ENCODE measurements at places on chromosomes 2 and 18.
A peak's percentile ranks its signal among the peaks of the same experiment; 100 is the strongest.

- DNase-seq = peak; percentile 17
Observed at GRCh38 chr2:211103989-211104388, 547.6 kb downstream of the CPS1 start.

DNA sequence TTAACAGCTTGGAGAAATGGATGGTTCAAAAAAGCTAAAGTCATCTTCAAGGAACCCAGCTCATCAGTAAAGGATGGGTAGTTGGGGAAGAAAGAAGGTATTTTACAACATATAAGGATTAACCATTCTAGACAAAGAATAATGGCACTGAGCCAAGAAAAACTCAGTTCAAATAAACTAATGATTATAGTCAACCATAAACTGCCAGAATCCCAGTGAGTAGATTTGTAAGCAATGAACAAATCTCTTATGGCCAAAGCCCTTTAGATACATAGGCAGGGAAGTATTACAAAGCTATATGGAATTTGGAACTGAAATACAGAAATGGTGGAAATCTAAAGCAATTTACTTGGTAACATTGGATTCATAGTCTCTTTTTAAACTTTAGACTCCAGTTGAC lies 92.4 kb upstream of the ZFP36L2 start:
- no peak for DNase-seq

DNA sequence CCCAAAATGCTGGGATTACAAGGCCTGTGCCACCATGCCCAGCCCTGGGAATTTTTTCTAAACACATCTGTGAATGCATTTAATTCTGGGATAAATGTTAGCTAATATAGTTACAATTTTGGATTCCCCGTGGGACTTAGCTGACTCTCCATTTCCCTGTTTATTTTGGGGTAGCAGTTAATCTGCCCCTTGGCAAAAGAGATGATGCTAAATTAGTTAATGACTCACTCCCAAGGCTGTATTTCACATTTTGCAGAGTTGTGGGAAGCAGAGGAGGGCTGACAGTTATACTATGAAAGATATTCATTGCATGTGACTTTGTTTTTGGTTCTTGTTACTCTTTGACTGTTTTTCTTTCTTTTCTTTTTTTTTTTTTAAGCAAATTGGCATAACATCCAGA lies 3.2 kb downstream of the MTHFD2 start:
- no peak for DNase-seq

DNA sequence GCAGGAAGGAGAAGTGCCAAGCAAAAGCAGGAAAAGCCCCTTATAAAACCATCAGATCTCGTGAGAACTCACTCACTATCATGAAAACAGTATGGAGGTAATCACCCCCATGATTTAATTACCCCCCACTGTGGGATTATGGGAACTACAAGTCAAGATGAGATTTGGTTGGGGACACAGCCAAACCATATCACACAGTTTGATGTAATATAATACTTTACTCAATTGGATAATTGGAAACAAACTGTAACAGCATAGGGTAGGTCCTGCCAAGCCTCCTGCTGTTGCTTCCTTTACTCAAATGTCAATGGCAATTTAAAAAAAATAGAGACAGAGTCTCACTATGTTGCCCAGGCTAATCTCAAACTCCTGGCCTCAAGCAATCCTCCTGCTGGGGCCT lies 15.5 kb upstream of the METTL21A start:
- no peak for DNase-seq

DNA sequence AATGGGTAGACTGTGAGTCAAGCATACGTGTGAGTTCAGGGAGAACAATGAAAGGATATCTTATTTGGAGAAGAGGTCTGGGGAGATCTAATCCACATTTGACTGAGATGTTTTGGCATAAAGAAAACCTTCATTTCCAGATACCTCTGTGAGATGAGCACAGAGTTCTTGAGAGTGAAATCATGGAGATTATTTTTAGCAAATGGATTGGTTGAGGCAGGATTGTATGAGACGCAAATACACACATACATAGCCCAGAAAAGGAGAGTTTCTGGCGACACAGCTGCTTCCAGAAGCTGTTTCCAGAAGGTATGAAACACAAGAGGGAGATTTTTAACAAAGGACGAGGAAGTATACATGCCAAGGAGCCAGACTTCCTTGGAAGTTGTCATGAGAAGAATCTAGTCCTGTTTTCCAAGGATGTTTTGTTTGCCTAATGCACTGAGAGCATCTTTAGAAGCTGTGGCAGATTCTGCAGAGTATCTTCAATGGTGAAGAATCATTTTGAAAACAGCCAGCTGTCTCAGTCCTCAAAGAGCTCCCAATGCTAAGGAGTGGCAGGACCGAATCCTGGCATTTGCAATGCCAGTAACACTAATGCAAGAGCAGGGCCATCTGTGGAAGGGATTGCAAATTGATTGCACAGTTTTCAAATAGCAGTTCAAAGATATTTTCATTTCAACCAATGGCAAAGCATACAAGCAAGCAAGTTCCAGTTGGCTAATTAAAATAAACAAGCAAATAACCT lies 177.2 kb downstream of the SETBP1 start:
- peak; percentile 46 for DNase-seq

- DNase-seq = no peak
Observed at GRCh38 chr2:26980971-26981370, 10.5 kb downstream of the MAPRE3 start.

DNA sequence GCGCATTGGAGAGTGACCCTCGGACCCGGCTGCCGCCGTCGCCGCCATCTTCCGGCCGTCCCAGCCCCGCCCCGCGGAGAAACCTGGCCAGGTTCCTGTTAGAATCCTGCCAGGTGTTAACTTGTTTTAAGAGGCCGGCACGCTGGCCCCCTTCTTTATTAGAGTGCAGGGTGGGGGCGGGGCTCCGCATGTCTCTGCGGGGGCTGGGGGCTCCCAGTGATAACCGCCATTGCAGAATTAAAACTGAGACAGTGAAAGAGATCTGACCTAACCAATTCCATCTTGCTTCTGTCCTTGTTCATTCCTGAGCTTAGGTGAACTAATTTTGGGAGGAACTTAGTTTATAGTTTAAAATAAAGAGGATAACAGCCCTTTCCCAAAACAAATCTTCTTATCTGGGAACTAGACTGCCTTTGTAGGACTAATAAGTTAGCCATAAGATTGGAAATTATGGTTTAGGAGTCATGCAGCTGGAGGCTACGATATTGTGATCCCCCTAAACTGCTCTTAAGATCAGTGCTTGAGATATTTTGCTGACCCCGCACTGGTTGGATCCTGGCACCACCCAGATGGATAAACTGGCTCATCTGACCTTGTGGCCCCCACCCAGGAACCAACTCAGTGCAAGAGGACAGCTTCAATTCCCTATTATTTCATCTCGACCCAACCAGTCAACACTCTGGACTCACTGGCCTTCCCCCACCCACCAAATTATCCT lies 543 bp upstream of the STARD7 start:
- no peak for DNase-seq

- no peak for DNase-seq
Observed at GRCh38 chr2:130963849-130964793, 127.4 kb downstream of the ARHGEF4 start.

- DNase-seq = no peak
Observed at GRCh38 chr2:75174519-75174918, 24.8 kb downstream of the TACR1 start.

GRCh38 chr2:199471443-199472057 lies 13.8 kb upstream of the SATB2 start:
- no peak for DNase-seq

GRCh38 chr2:44131177-44131576 lies 37.5 kb upstream of the PPM1B start:
- DNase-seq = no peak

DNA sequence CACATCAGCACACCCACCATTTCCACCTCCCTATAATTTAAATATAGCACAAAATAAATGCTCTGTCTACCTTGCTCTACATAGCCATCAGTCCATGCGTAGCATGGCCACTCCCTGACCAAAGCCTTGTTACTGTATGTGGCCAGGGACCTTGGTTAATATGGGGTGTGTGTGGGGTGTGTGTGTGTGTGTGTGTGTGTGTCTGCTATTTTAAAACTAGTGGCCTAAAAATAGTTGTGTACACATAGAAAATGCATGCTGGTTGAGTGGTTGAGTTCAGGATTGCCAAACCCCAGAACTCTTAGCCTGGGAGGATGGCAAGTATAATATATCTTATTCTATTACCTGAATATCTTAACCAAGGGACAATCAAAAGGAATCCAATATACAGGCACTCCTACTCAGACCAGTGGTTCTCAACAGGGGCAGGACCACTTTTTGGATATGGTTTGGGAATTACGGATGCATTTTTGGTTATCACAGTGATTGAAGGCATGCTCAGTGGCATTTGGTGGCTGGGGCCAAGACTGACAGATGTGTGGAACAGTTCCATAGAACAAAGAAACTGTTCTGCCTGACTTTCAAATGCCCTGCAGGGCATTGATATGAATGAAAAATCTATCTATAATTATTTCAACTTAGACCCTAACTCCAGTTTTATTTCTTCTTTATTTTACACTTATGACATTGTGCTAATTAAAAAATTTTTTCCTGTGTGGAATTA lies 72.3 kb upstream of the PSME4 start:
- peak; percentile 37 for DNase-seq

DNA sequence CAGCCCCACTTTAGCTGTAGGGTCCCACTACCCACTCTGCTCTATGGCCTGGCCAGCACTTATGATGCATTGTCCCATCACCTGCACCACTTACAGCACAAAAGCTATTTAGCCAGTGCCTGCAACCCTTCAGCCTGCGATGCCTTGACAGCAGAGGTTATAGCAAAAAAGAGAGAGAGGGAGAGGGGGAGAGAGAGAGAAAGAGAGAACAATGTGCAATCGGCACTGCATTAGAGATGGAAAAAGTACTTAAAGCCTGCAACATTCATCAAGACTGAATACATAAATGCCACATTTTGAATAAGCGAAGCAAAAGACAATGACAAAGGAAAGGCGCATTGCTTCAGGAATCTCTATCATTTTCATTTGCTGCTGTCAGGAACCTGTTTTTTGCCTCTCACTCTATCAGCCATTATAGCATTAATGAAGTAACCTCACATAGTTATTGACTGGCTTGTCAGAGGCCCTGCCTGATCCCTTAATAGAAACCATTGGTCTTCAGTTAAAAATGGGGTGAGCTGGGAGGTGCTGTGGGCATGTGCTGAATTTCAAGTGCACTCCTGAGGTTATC lies 833.1 kb downstream of the BCL11A start:
- DNase-seq = no peak

- no peak for DNase-seq
Observed at GRCh38 chr2:67283641-67284040, 113.5 kb upstream of the ETAA1 start.

DNA sequence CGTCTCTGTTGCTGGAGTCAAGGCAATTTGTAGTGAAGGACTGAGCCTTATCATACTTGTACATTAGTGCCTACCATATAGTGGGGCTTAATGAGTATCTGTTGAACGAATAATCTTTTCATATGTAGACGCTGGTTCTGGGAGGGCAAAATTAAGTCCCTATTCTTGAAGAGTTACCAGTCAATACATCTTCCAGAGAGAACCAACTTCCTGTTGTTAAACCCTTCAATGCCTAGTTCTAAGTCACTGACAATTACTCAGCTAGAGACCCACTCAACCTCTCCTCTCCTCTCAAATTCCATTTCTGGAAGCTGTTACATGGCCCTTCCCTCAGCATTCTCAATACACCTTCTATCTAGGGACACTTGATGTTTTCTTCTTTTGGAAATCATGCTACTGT lies 1.1 kb upstream of the MOB4 start:
- no peak for DNase-seq

DNA sequence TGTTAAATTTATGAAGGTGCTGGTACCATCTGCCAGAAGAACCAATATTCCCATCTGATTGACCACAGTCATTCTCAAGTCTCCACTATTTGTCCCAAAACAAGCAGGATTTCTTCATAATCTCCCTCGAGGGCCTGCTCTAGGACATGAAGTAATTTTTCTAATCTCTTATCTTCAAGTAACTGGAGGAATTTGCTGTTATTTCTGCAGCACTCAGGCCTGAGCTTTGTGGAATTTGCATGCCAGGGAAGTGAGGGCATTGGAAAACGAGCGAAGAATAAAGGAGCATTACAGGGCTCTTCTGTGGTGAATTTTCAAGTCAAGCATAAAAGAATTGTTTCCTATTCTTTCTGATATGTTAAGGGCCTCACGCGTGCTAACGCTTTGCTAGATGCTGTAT lies 161.2 kb upstream of the EPAS1 start:
- no peak for DNase-seq

- DNase-seq = no peak
Observed at GRCh38 chr2:237236188-237236587, 150.5 kb downstream of the COPS8 start.

DNA sequence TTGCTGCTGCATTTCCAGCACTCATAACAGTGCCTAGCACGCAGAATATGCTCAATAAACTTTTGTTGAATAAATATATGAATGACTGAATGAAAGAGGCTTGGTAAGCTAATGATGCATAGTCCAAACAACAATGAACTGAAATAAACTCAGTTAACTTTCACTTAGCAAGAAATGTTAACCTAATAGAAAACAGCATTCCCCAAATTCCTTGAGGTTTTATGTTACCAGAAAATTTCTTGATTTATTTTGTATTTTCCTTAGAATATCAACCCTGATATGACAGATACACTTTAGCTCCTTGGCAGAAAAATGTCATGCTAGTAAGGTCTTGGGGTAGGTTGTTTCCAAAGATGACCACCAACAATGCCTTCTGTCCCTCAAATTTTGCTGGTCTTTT lies 217.4 kb downstream of the KCNE4 start:
- DNase-seq = no peak

- DNase-seq = no peak
Observed at GRCh38 chr18:12376034-12376753, 833 bp downstream of the AFG3L2 start.

- no peak for DNase-seq
Observed at GRCh38 chr18:31303771-31304170, 14.2 kb upstream of the DSG1 start.

- no peak for DNase-seq
Observed at GRCh38 chr2:195648787-195649186, 8.2 kb upstream of the SLC39A10 start.

GRCh38 chr2:36889795-36890194 lies 76.5 kb downstream of the STRN start:
- no peak for DNase-seq

DNA sequence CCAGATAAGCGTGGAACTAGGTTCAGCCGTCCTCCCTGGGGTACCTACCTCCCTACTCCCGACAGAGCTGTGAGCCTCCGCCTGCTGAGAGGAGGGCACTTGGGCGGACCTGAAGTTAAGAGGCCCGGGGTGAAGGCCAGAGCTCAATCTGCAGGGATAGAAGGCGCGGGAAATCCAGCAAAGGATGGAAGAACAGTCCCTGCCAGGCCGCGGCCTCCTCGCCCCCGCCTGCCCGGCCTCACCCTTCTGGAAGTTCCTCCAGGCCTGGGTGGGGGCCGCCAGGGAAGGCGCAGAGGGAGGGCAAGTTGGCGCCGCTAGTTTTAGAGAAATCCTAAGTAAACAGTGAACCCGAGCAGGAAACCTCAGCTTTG lies 13.0 kb downstream of the EN1 start:
- no peak for DNase-seq

- no peak for DNase-seq
Observed at GRCh38 chr2:158458617-158458920, 1.8 kb downstream of the PKP4 start.

All from NCI-H446 treated with DMSO at 0.1 percent for 48 hours (cell line).